ENCODE measurements at places on chromosomes 11 and 22.
A peak's percentile ranks its signal among the peaks of the same experiment; 100 is the strongest.

DNA sequence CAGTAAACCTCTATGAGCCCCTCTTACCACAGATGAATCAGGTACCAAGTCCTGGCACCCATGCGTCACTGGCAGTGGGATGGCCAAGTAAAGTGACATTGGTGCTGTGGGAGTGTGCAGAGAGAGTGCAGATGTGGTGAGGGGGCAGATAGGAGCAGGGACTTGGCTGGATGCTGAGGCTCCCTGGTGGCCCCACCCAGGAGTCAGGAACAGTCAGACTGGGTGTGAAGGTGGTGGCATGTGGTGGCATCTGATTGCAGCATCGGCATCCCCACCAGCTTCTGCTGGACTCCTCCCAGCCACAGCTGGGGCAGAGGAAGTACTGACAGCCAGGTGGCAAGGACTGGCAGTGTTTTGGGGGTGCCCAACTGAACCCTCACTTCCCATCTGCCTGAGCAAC lies 11.4 kb downstream of the DGAT2 start:
- no peak for DNase-seq

- no peak for DNase-seq
Observed at GRCh38 chr11:133937015-133937414, 19.8 kb downstream of the IGSF9B start.

GRCh38 chr22:20510811-20511577 lies 3.6 kb downstream of the MED15 start:
- no peak for DNase-seq

DNA sequence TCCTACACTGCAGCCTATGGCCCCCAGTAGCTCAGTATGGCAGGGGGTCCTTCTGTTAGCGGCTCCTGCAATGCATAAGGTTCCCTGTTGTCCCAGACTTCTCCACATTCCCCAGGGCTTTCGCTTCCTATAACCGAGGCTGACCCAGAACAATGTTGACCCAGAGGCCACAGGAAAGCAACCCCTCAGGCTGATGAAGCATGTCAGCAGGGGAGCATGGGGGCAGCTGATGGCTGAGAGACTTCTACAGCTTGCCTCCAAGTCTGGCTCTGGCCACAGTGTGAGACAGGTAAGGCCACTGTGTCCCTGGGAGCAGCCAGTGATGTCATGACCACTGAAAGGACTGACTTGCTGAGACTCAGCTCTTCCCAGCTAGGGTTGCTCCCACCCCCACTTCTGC lies 12.5 kb upstream of the PPFIBP2 start:
- DNase-seq, result no peak

GRCh38 chr11:115122274-115122673 lies 381.9 kb downstream of the CADM1 start:
- no peak for DNase-seq

GRCh38 chr11:2084721-2085120 lies 54.5 kb downstream of the IGF2 start:
- DNase-seq, result no peak

DNA sequence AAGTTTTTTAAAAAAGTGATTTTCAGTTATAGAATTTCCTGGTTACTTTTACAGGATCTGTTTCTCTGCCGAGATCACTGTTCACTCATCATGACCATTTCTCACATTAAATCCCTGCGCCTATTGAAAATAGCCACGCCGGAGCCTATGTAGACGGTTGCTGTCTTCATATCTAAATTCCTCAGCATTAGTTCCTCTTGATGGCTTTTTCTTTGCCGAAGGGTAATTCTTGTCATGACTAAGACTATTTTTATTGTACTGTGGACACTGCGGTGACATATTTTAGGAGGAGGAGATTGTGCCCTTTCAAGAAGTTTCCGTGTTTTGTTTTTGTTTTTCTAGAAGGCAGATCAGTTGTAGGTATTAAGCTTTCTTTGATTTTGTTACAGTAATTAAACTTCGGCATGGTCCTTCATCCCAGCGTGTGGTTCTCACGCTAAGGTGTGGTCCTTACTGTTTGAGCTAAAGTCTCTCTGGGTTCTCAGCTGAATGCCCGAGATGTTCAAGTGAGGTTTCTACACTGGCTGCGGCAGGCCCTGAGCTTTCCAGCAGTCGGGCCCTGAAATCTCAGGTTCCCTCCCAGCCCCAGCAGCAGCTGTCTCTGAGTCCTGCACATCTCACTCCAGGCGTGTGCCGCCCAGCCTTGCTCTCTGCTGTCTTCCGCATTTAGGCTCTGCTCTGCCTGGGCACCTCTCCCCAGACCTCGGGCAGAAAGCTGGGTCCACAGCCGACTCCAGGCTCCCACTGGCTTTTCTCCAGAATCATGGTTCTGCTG lies 1110.5 kb downstream of the TBC1D22A start:
- no peak for DNase-seq

- peak; percentile 25 for DNase-seq
Observed at GRCh38 chr11:131674051-131674755, 303.8 kb downstream of the NTM start.

DNA sequence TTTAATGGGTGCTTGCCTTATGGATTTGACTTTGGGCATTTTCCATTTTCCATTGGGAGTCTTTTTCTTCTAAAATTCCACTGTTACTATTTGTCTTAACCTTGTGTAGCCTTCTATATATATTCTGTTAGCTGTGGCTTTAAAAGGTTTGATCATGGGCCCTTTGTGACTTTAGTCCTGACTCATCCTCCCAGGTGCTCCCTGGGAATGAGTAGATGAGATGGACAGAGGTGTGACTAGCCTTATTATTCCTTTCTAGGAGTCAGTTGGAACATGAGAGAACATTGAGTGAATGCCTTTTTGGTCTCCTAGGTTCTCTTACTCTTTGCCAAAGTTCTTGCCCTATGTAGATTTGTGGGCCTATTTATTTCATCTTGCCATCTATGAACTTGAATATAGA lies 39.0 kb downstream of the DDX10 start:
- no peak for DNase-seq

- DNase-seq, result no peak
Observed at GRCh38 chr11:134459246-134460061, 47.4 kb upstream of the B3GAT1 start.

- DNase-seq, result no peak
Observed at GRCh38 chr22:48137640-48138039, 1375.2 kb downstream of the TBC1D22A start.

DNA sequence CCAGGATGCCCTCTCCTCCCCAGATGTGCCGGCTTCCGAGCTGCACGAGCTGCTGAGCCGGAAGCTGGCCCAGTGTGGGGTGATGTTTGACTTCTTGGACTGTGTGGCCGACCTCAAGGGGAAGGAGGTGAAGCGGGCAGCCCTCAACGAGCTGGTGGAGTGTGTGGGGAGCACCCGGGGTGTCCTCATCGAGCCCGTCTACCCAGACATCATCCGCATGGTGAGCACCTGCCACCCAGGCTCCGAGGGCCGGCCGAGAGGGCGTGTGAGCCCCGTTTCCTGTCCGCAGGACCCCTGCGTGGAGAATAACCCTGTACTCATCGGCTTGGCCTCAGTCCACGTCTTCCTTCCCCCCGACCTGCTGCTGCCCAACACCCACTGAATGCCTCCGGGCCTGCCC lies 2.2 kb downstream of the PPP2R5B start:
- DNase-seq, result no peak

- DNase-seq, result no peak
Observed at GRCh38 chr11:17350455-17351171, 987 bp upstream of the NCR3LG1 start.

DNA sequence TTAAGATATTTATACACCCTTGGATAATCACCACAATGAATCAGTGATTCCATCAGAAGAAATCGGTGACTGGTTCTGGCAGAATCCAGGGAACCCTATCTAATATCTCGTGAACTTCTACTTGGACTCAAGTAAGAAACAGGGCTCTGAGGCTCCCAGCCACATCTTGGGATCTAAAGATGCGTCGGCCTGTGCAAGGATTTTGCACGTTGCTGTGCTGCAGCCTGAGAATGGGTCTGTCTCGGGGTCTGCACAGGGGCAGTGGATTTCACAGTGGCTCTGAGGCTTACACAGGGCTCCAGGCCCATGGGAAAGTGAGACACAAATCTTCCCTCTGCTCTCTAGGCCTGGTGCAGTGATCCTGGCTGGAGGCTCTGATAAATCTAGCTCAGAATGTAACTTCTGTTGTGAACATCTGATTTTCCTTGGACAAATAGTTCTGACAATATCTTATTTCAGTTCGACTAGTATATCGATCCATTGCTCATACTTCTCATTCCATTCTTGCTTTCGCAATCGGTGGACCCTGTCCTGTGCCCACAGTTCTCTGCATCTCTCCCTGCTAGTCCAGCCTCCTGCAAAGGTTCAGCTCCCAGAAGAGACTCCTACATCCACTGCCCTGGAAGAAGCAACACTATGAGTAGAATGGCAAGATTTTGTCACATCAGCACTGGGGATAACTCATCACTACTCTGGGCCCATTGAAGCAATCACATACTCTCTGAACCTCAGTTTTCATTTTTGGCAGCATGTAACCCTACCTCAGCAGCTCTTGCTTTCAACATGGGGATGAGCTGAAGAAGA lies 105.5 kb upstream of the TOP3B start:
- no peak for DNase-seq

- DNase-seq, result no peak
Observed at GRCh38 chr22:20127869-20128618, 3.6 kb upstream of the ZDHHC8 start.

- peak; percentile 33 for DNase-seq
Observed at GRCh38 chr11:119361056-119361787, 14.7 kb upstream of the MFRP start.

DNA sequence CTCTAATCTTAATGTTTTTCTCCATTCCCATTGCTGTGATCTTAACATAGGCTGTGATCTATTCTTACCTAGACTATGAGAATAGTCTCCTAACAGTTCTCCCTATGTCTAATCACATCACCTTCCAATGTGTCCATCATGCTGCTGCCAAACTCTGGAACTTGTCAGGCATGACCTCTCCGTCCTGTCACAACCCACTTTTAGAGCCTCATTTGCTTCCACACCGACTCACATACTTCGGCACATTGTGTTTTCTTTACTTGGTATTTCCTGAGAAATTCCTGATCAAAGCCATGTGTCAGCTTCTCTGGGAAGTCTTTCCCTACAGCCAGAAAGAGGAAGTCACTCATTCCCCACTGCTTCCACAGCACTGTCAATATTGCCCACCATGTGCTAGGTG lies 40.5 kb upstream of the BIRC3 start:
- no peak for DNase-seq

DNA sequence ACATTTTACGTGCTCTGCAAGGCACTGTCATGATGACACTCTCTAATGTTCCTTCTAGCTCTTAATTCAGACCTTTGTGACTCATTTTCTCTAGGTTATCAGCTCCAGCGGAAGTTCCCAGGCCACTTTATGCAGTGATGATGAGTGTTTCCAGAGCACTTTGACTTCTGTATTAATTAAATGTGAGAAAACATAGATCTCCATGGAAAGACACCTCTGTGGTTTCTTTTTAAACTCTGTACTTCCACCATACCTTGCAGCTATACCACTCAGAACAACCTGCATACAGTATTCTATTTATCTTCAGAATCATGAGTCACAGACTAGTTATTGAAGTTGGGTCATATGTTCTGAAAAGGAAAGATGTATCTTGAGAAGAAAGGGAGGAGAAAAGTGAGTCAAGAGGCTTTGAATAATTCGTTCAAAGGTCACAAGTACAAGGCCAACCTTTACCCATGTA lies 175.6 kb upstream of the TENM4 start:
- DNase-seq, result no peak

- no peak for DNase-seq
Observed at GRCh38 chr22:46175631-46176030, 25.3 kb downstream of the PPARA start.

- no peak for DNase-seq
Observed at GRCh38 chr22:47619631-47620030, 857.2 kb downstream of the TBC1D22A start.

DNA sequence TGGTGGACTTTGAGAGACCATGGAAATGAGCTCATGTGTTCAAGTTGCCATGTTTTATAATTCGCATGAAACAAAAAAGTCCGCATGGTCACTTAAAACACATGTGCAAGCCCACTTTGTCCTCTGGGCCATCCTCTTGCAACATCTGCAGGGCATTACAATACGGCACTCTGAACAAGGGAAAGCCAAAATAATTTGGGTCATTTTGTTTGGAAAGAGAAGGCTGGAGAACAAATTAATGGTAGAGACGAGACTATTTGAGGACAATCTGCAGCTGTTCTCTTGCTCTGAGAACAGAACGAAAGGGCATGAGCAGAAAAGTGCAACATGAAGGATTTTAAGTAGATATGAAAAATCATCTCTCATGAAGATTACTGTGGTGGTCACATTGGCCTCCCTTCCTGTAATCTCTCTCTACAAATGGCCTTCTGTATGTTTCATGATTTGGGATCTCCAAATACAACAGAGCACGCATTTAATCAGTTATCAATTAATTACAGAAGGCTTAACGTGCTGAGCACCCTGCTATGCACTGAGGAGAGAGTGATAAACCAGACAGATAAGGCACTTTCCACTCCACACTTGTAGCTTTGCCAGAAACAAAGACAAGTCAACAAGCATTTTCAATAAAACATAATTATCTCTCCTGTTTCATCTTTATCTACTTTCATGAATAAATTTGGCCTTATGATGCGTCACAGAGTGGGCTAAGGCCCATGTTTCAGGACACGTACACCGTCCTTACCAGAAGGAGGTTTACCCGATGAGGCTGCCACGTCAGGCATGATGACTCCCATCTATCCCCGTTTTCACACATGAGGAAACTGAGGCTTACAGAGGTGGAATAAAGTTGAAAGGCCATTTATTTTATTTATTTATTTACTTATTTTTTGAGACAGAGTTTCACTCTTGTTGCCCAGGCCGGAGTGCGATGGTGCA lies 384.1 kb downstream of the LARGE1 start:
- no peak for DNase-seq

GRCh38 chr22:39647836-39648629 lies 77.5 kb downstream of the CACNA1I start:
- no peak for DNase-seq

GRCh38 chr22:38523479-38523878 lies 17.4 kb upstream of the DDX17 start:
- no peak for DNase-seq

GRCh38 chr11:64562723-64563351 lies 28.2 kb upstream of the SLC22A12 start:
- DNase-seq, result no peak

DNA sequence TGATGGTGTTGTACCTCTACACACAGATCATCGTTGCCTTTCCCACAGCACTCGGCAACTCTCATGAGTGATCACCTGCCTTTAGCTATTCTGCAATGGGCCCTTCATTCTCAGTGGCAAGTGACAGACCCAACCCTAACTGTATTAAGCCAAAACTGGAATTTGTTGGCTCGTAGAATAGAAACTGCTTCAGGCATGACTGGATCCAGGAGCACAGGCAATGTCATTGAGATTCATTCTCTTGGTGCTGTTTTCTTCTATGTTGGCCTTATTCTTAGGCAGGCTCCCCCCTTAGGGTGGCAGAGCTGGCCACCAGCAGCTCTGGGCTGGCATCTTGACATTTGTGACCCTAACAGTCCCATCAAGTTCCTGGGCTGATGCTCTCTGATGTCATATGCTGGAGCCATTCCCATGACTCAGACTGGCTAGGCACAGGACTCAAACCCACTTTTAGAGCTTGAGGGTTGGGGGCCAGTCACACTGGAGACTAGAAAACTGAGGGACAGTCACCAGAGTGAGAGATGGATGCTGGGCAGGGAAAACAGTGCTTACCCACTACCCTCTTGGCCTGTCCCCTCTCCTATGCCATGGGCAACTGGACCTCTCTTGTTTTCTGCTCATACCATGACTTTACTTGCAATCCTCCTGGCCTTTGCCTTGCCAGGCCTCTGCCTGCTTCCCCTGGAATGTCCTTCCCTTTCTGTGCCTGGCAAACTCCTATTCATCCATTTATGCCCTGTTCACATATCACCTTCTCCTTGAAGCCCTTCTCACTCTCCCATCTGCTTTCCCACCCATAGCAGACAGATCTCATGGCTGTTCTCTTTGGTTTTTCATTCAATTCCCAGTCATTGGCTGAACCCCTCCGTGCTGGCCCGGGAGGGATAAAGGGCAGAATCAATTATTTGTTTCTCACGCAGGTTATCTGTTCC lies 7.1 kb upstream of the CDC42EP2 start:
- no peak for DNase-seq
